ENCODE measurements at places on chromosomes 6 and 20.

DNA sequence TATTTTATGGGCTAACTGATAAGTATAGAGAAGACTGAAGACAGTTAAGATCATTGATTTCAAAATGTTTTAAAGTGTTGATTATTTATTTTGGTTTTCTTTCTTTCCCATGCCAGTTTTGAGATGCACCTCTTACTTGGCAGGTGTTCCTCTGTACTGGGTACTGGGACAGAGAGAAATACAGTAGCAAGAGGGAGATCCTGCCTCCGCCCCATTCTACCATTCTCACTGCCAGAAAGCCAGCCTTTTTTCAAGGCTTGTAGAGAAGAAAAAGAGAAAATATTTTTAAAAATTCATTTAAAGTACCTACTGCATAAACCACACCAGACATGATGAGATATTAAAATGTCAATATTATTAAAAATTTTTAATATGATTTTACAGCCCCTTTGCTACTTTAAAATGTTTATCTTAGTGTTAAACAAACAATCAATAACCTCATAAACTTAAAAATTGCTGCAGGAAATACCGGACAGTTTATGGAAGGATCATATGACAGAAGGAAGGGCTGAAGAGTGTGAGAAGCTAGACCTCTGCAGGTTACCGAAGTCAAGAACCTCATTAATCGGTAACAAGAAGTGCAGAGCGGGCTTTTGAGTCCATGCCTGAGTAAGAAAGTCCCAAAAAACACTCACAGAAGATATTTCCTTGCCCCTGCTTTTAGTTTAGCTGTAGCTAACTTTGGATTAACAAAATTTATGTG is 117.8 kb upstream of the ESR1 start:
- DNase-seq = no peak

GRCh38 chr6:38370653-38371601 is 268.8 kb downstream of the BTBD9 start:
- no peak for DNase-seq

DNA sequence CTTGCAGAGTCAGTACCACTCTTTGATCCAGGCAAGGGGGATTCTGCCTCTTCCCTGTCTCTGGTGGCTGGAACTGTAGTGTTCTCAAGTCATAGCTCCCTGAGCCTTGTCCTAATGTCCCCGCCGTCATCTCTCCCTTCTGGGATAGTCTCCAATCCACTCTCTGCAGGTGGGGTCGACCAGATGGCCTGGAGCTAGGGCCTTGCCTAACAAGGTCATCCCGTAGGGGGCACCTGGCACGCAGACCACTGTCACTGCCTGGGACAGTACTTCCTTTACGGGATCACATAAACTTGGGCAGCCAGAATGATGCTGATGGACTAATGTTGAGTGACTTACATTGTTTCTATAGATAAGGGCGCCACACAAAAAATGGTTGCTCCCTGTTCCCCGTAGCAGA is 118.9 kb upstream of the SLC22A23 start:
- DNase-seq = no peak

GRCh38 chr6:112176175-112176574 is 78.2 kb downstream of the LAMA4 start:
- DNase-seq = no peak

DNA sequence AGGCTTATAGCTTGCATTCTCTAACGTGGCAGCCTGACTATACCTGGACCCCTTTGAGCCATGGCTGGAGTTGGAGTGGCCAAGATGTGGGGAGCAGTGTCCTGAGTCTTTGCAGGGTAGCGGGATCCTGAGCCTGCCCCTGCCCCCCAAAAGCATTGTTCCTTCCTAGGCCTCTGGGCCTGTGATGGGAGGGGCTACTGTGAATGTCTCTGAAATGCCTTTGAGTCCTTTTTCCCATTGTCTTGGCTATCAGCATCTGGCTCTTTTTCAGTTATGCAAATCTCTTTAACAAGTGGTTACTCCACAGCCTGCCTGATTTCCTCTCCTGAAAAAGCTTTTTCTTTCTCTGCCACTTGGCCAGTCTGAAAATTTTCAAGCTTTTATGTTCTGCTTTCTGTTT is 17.0 kb upstream of the PRL start:
- DNase-seq = no peak

- no peak for DNase-seq
Measured at GRCh38 chr6:12034837-12035236, 22.7 kb downstream of the HIVEP1 start.

GRCh38 chr6:143784316-143784715 is 58.8 kb upstream of the LTV1 start:
- DNase-seq = no peak

DNA sequence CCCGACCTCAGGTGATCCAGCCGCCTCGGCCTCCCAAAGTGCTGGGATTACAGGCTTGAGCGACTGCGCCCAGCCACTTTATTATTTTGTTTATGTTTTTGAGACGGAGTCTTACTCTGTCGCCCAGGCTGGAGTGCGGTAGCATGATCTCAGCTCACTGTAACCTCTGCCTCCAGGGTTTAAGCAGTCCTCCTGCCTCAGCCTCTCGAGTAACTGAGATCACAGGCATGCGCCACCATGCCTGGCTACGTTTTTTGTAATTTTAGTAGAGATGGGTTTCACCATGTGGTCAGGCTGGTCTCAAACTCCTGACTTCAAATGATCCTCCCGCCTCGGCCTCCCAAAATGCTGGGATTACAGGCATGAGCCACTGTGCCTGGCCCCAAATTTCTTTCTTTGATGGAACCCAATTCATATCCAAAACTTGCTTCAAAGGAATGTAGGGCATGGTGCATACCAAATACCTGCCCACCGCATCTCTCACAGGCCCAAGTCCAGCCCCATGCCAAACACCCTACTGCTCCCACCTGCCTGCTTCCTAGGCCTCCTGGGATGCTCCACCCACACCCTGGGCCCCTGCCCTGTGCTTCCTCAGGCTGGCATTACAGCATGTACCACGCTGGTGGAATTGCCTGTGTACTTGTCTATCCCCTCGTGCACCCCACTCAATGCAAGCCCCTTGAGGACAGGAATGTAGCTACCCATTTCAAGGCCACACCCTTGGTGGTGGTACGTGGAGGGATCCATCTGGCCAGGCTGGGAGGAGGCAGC is 4.9 kb upstream of the HMGA1 start:
- no peak for DNase-seq

- no peak for DNase-seq
Measured at GRCh38 chr6:168078943-168079405, at the start of gene FRMD1. Gene FRMD1 (minus strand): TSS chr6:168079212. CDS start chr6:168079094, 118 bp downstream.

- no peak for DNase-seq
Measured at GRCh38 chr6:9100869-9101580, 665.7 kb upstream of the SLC35B3 start.

- DNase-seq = no peak
Measured at GRCh38 chr6:144574796-144575195, 289.7 kb downstream of the UTRN start.

- no peak for DNase-seq
Measured at GRCh38 chr6:78093906-78094305, 441.1 kb downstream of the MEI4 start.

DNA sequence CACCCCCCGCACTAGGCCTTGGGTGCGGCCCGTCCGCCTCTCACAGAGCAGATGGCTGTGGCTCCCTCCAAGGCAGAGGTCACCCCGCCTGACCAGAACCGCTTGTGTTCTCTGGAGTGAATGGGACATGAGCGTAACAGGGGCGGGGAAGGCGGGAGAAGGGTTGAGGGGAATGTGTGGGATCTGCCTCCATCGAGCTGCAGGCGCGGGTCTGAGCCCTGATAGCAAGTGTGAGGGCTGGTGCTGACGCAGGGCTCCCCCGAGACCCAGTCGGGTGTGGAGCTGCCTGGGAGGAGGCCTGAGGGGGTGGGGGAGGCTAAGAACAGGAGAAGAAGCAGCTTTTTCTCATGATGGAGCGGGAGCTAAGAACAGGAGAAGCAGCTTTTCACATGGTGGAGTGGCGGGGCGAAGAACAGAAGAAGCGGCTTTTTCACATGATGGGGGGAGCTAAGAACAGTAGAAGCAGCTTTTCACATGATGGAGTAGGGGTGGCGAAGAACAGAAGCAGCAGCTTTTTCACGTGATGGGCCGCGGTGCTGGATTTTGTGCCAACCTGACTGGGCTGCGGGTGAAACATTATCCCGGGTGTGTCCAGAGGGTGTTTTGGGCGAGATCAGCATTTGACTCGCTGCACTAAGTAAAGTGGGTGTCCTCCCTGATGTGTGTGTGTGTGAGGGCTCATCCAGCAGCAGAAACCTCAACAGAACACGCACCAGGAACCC is 169.3 kb downstream of the TTLL2 start:
- no peak for DNase-seq

GRCh38 chr6:139988685-139989084 is 614.2 kb upstream of the CITED2 start:
- no peak for DNase-seq

- DNase-seq = no peak
Measured at GRCh38 chr20:12660918-12661317, 347.9 kb upstream of the SPTLC3 start.

DNA sequence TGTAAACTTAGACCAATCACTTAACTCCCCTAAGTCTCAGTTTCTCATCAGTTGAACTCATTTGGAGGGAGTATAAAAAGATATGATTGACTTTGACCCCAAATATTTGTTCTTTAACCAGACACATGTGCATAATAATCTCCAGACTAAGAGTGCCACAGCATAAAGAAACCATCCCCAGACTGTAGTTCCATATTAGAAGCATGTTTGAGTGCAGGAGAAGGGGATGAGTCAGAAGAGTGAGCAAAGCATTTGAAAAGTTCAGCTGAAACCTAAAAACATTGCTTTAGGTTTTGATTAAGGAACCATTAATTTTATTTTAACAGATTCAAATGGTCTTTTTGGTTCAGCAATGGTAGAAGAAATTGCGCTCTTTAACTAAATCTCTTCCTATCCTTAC is 654.8 kb downstream of the UTRN start:
- no peak for DNase-seq

- DNase-seq = no peak
Measured at GRCh38 chr6:39086711-39087110, 28.3 kb downstream of the SAYSD1 start.

- DNase-seq = no peak
Measured at GRCh38 chr6:170148709-170149470, 142.0 kb downstream of the DLL1 start.

Data from naive B cell (primary cell).